C1 segment of cervical spinal cord (tissue), 14 donors: ENCODE measurements at places on chromosomes 2 and 18.

DNA sequence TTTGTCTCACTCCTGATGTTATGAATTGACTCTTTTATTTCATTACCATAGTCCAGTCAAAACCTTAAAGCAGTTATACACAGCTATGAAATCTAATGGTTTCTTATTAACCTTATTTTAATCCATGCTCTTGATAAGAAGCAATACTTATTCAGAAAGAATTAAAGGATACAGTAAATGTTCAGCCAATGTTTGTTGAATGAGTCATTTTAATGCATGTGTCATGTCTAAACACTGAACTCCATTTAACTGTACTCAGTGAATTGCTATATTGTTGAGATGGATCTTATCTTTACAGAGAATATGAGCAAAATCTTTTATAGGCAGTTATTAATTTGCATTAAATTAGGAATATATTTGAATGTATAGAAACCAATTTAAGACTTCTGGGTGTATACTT lies 135.1 kb upstream of the TFPI start:
- no peak for DNase-seq

DNA sequence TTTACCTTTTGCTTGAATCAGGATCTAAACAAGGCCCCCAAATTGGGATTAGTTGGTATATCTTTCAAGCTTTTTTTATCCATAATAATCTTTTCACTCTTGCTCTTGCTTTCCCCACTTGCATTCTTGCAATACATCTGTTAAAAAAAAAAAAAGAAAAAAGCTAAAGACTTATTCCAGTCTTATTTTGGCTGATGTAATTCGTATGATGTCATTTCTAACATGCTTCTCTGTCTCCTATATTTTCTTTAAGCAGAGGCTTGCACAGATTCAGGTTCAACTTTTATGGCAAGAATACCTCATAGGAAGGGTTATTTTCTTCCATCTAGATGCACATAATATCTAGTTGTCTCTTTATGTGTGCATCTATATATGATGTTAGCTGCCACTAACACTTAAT lies 9.8 kb upstream of the GCFC2 start:
- no peak for DNase-seq

GRCh38 chr18:75489493-75490190 lies 62.1 kb upstream of the SMIM21 start:
- DNase-seq: no peak

- no peak for DNase-seq
These were observed 341.1 kb downstream of the BCL11A start for GRCh38 chr2:60212181-60212945.

- no peak for DNase-seq
These were observed 8.6 kb downstream of the FAM124B start for GRCh38 chr2:224393157-224393872.

DNA sequence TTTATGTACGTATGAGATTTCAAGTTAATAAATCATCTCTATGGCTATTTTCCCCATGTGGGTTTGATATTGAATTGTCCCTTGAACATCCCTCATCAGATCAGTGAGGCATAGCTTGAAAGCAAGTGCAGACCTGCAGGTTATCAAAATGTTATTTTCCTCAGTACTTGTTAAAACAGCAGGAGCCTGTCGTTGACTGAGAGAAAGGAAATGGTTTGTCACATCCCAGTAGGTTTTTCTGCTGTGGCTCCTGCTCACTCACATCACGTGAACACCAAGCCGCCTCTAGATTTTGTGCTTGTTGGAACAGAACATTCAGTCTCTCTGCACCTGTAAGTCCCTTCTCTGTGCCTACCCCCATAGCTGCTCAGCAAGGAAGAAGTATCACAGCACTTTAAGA lies 340.3 kb downstream of the CELF4 start:
- no peak for DNase-seq

- DNase-seq: no peak
These were observed 7.7 kb downstream of the APLF start for GRCh38 chr2:68475110-68475509.

- DNase-seq: no peak
These were observed 27.7 kb upstream of the SEMA4C start for GRCh38 chr2:96897491-96898134.

- DNase-seq: no peak
These were observed 573 bp downstream of the IGFBP2 start for GRCh38 chr2:216633616-216634369.

DNA sequence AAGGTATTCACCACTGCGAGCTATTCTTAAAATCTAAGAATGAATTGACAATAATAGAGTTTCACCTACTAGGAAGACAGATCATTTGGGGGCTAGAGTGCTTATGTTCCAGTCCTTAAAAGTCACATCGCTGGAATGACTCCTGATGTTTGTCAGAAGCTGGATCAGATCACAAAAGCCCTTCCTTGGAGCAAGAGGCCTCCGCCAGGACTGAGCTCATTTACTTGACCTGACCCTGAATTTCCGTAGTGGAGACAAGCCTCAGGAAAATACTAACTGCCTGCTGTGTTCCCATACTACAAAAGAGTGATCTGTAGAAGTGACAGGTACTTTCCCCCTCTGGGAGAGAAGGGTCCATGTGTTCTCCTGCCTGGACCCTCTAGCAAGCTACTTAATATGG lies 483.9 kb downstream of the DPP10 start:
- DNase-seq: no peak

DNA sequence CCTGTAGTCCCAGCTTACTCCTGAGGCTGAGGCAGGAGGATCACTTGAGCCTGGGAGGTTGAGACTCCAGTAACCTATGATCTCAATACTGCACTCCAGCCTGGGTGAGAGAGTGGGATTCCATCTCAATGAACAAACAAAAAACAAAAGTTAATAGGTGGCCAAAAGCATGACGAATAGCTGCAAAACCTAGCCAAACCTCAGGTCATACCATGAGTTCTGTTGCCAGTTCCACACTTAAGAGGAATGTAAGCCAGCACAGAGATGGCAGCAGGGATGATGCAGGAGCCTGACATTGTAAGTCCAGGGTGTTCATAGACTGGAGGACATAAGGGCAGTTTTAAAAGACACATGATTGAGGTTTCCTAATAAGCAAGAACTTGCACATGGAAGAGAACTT lies 55.3 kb upstream of the RMDN2 start:
- no peak for DNase-seq

DNA sequence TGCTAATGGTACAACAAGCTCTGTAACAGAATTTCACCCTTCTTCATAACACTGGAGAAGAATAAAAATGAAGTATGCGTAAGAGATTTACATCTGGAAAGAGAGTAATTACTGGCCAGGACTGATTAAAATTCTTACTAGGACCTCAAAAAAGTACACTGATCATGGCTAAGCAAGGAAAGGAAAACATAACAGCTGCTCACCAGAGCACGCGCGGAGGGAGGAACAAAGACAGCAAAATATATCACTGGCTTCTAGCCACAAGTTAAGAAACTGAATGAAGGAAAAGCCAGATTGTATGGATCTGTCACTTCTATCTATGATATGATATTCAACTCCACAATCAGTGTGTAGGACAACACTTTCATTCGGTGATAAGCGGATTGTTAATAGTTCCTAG lies 15.6 kb upstream of the CYTIP start:
- no peak for DNase-seq

DNA sequence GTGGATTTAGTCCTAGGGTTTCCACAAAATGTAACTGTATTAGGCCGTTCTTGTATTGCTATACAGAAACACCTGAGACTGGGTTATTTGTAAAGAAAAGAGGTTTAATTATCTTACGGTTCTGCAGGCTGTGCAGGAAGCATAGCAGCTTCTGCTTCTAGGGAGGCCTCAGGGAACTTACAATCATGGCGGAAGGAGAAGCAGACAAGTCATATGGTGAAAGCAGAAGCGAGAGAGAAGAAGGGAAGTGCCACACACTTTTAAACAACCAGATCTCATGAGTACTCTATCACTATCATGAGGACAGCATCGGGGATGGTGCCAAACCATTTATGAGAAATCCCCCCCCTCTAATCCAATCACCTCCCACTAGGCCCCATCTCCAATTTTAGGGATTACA lies 9.5 kb upstream of the CCDC68 start:
- no peak for DNase-seq

- DNase-seq: no peak
These were observed 83.7 kb downstream of the MCFD2 start for GRCh38 chr2:46831869-46832265.

- DNase-seq: no peak
These were observed 181.7 kb downstream of the ATAD2B start for GRCh38 chr2:23745068-23745725.

DNA sequence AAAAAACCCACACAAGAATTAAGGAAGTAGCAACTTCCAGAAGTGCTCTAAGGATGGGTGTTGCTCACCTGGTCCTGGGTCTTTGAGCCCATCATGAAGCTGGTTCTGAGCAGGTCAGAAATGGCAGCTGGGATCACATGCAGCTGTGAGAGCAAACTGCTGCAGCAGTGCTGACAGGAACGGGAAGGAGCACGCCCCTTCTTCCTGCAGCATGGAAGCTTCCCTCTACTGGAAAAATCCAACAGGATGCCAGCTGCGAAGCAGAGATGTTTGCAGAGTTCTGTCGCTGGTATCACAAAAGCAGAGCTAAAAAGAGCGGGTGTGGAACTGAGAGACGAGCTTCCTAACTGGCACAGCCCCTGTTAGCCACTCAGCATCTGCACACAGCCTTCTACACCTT lies 33.7 kb downstream of the EIF4E2 start:
- DNase-seq: no peak

DNA sequence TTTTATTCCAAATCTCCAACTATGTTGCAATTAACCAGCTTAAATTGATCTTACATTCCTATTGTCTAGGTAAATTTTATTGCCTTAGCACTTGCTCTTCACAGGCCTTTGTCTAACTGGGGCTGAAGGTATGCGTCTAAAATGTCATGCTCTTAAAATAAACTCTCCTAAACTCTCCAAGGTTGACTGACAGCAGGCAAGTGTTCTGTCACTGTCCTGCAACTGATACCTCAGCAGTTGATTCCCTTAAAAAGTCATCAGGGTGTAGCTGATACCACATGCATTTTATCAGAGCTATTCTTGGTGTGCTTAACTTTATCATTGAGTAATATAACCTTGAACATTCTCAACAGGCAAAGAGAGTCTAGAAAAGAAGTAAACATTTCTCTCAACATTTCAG lies 680 bp downstream of the TTN start:
- no peak for DNase-seq

- no peak for DNase-seq
These were observed 1.5 kb upstream of the PTPN2 start for GRCh38 chr18:12885500-12885899.

DNA sequence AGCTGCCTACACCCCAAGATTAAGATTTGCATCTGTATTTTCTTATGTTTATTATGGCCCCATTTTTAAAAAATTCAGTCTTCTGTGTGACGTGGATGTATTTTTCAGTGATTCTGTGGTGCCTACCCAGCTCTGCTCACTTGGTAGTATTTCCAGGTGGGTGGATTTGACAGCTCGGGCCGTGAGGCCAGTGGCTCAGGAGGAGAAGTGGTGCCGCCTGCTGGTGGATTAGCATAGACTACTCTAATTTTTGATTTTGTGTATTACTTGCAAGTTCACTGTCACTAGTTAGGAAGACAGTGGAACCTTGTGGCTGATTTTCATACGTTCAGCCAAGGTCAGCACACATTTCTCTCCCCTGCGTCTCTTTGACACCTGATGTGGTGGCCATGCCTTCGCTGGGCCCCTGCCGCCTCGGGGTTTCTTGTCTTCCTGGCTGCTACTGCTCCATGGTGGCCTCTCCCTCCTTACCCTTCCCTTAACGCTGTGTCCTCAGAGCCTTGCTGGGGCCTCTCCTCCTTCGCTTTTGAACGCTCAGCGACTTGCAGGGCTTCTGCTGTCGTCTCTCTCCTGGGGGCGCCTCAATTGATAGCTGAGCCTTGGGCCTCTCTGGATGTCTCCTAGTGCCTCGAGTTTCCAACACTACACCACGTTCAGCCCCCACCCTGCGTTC lies 89.4 kb downstream of the DGKD start:
- DNase-seq: peak; percentile 39

GRCh38 chr2:103823847-103824246 lies 1030.1 kb upstream of the POU3F3 start:
- no peak for DNase-seq

DNA sequence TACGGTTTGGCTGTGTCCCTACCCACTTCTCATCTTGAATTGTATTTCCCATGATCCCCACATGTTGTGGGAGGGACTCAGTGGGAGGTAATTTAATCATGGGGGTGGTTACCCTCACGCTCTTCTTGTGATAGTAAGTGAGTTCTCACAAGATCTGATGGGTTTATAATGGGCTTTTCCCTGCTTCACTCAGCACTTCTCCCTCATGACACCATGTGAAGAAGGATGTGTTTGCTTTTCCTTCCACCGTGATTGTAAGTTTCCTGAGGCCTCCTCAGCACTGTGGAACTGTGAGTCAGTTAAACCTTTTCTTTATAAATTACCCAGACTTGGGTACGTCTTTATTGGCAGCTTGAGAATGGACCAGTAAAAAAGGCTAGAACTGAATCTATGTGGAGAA lies 750.0 kb upstream of the ID2 start:
- DNase-seq: no peak

- no peak for DNase-seq
These were observed 33.4 kb downstream of the PAX8 start for GRCh38 chr2:113245276-113245711.

- no peak for DNase-seq
These were observed 378.8 kb downstream of the SLC4A3 start for GRCh38 chr2:220006152-220006621.

DNA sequence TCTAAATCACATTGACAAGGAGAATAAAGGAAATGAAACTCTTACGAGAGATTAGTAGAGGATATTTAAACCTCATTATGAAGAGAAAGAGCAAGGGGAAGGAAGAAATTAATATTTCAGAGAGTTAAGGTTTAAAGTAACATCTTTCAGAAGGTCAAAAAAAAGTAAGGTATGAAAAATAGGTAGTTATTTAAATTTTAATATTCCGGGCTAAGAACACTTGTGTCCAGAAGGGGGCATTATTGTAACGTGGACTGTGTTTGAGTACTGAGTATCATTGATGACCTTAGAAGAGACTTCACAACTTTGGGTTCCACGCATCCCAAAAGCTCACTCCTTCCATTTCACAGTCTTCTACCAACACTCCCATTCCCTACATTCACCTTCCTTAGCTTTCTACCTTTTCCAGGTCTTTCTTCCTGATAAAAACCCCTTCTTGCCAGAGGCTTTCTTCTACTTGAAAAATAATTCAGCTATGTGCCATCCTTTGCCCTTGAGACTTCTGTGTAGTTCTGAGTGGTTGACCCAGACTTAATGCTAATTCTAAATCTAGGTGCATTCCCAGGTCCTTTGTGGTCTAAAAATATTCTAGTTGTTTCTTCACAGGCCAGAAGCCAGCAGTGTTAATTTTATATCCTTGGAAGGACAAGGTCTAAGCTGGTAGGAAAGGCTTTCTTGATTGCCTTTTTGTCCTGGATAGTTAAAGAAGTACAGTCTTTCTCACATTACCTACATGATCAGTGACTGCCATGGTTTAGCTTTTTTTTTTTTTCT lies 16.5 kb downstream of the DYNC1I2 start:
- DNase-seq: no peak

DNA sequence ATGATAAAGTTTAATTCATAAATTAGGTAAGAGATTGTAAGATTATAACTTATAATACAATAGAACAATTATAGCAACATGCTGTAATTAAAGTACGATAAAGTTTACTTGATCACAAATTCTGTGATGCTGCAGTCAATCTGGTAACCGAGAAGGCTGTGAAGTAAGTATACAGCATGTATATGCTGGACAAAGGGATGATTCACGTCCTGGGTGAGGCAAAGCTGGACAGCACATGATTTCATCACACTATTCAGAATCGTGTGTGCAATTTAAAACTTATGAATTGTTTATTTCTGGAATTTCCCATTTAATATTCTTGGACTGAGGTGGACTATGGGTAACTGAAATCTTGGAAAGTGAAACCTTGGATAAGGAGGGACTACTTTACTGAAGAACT lies 522.2 kb upstream of the CNTNAP5 start:
- no peak for DNase-seq

- DNase-seq: no peak
These were observed 135.8 kb downstream of the SH3RF3 start for GRCh38 chr2:109264595-109265328.
